Inflammatory macrophage treated with lipopolysaccharide for 4 hours (primary cell): ENCODE measurements at places on chromosomes 1 and 21.
A peak's percentile ranks its signal among the peaks of the same experiment; 100 is the strongest.

- DNase-seq, result no peak
Observed at GRCh38 chr1:21447311-21447710, 7.4 kb downstream of the NBPF3 start.

DNA sequence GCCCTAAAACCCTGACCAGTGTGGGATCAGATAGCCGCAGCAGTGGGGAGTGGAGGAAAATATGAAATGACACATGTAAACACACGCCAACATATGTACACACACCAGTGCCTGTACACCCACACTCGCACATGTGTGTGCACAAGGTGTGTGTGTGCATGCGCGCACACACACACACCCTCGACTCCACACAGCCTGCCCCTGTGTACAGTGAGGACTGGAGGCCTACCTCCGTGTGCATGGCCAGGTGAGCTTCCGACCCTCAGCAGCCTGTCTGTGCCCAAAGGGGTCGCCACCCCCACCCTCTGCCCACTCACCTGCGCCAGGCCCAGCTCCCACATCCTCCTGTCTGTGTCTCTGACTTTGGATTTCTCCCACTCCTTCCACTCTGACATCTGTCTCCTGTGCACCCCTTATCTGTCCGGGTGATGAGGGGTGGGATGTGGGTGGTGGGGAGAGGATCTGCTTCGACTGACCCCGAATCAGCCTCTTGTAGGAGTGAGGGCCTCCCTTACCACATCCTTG is 31.7 kb downstream of the CITED4 start:
- no peak for DNase-seq

GRCh38 chr1:225998560-225999226 is 450 bp downstream of the SDE2 start:
- peak; percentile 46 for DNase-seq

GRCh38 chr1:164709126-164709525 is 150.1 kb downstream of the PBX1 start:
- DNase-seq, result peak; percentile 97

- no peak for DNase-seq
Observed at GRCh38 chr1:202801175-202801574, 7.0 kb downstream of the KDM5B start.

GRCh38 chr1:153842006-153842471 is 66.8 kb downstream of the SLC27A3 start:
- DNase-seq, result peak; percentile 21

DNA sequence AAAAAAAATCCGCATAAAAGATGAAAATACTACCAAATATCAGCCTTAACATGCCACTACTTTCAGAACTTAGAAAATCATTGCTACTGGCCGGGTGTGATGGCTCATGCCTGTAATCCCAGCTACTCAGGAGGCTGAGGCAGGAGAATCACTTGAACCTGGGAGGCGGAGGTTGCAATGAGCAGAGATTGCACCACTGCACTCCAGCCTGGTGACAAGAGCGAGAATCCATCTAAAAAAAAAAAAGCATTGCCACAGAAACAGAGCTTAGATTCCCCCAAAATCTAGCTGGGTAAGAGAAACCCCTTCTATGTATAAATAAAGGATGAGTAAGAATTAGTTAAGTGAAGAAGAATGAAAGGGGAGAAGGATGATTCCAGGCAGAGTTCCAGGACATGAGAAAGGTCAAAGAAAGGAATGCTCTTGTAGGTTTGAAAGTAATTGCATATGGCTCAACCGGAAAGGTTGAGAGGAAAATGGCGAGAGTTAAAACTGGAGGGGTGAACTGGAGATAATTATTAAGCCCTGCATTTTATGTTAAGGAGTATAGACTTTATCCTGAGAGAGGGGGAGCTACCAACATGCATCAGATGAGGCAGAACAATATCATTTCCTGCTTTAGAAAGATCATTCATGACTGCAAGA is 19.7 kb upstream of the NRDC start:
- DNase-seq, result no peak

- DNase-seq, result no peak
Observed at GRCh38 chr1:40622936-40623629, 42.4 kb downstream of the RIMS3 start.

DNA sequence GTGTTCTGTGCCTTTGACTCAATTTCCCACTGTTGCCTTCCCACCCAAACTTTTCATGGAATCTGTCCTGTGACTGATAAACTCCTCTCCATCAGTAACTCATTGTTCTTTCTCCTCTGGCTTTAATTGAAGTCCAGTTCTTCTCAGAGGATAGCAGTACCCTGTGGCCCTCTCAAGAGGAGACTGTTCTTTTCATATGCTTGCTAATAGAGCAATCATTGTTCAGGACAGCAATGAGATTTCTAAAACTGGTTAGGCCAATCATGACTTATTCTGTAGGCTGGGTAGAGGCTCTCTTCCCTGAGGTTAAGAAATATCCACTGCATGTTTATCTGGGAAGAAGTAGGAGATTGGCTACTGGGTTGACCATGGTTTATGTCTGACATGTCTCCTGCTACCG is 98.8 kb downstream of the CHD1L start:
- DNase-seq, result no peak

- no peak for DNase-seq
Observed at GRCh38 chr1:54607821-54608565, 15.3 kb downstream of the FAM151A start.

DNA sequence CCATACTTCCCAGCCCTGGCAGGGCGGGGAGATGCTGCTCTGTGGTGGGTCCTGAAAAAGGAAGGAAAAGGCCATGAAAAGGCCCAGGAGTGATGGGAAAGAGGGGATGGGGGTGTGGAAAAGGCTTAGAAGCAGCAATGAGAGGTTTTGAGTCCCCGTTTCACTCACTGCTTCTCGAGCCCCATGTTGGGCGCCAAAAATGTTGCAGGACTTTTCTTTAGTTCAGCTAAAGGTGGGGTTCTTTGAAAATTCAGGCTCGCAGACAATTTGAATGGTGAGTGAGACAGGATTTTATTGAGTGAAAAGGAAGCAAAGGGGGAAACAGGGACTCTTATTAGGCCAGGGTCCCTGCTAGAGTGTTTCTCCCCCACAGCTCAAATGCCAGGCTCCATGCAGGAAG is 93.1 kb downstream of the MRPS6 start:
- DNase-seq, result no peak

DNA sequence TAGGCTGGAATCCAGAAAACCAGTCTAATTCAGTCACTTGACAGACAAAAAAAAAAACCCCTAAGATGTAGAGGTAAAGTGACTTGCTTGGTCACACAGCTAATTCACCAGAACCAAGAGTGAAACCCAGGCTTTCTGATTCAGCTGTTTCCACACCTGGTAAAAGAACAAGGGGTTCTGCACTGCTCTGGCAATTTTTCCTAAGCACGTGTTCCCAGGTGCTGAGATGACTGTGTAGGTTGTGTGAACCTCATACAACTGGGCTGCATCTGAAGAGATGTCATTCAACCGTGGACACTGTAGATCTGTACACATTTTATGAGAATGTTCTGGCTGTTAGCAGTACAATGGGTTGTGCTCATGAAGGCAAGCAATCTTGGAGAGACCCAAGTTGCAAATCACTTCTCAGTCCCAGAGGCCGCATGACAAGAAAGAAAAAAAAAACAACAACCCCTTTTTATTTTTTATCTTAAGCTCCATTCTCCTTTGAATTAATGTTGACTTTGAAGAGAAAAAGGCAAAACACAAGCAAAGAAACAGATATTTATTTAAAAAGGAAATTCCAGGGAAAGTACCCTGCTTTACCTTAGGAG is 95.4 kb downstream of the INTS7 start:
- no peak for DNase-seq

DNA sequence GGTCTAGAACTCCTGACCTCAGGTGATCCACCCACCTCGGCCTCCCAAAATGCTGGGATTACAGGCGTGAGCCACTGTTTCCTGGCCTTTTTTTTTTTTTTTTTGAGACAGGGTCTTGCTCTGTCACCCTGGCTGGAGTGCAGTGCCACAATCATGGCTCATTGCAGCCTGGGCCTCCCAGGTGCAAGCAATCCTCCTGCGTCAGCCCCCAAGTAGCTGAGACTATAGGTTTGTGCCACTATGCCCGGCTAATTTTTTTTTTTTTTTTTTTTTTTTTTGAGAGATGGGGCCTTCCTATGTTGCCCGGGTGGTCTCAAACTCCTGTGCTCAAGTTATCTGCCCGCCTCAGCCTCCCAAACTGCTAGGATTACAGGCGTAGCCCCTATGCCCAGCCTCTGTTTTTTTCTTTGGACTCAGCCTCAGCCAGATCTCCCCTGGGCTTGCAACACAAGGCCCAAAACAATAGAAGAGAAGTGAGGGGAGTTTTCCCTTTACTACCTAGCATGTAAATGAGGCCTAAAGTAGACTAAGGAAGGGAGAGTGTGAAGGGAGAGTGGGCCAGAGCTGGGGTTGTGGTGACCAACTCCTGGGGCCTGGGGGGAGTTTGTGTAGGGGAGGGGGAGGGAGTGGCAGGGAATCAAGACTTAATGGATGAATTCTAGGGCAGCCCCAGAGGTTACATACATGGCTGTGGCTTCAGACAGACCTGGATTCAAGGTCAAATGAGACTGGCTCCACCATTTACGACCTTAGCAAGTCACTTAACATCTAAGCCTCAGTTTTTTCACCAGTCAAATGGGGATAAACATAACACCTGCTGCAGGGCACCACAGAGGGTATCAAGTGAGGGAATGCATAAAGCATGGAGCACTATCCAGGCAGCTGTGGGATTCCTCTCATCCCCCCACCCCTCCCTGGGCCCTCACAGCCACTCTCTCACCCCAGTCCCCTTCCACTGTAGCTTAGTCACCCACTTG is 1.6 kb upstream of the CD52 start:
- no peak for DNase-seq

DNA sequence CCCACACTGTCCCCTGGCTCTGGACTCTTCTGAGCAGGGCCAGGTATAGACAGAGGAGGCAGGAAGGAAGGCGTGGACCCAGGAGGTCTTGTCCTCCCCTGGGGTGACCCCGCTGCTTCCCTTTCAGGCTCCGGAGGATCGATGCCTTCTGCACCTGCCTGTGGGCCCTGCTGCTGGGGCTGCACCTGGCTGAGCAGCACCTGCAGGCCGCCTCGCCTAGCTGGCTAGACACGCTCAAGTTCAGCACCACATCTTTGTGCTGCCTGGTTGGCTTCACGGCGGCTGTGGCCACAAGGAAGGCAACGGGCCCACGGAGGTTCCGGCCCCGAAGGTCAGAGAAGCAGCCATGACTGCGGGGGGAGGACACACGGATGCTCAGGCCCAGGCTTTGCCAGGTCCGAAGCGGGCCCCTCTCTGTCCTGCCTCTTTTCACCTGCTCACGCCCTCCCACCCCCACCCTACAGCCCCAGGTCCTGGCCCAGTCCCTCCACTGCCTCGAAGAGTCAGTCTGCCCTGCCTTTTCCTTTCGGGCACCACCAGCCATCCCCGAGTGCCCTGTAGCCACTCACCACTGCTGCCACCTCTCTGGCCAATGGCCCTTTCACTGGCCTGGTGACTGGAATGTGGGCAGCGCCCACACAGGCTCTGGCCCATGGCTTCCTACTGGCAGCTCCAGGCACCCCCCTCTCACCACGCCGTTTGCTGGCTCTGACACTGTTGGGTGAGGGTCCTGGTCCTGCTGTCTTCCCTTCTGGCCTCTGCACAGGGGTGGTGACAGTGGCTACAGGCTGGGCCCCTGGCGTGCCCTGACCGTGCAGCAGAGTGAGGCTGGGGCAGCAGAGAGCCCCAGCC is 13.5 kb downstream of the TMEM201 start:
- no peak for DNase-seq

GRCh38 chr1:156276966-156277381 is 5.7 kb downstream of the SMG5 start:
- peak; percentile 35 for DNase-seq

DNA sequence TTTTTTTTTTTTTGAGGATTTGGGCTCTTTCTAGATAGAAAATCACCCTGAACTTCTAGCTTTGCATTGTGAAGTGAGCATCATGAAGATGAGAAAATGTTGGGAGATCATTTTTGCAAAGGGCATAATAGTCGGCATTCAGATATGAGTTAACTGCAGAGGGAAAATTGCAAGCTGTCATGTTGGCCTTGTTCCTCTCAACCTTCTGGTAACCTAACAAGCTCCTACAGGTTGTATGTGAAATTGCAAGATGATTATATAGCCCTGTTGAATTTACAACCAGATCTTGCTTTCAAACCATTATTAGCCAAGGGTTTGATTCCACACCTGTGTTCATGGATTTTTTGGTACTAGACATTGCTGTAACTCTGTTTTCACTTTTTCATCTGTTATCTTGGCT is 2.2 kb downstream of the ELOA start:
- peak; percentile 59 for DNase-seq

- DNase-seq, result no peak
Observed at GRCh38 chr1:99365141-99365540, 100.8 kb downstream of the PLPPR4 start.

DNA sequence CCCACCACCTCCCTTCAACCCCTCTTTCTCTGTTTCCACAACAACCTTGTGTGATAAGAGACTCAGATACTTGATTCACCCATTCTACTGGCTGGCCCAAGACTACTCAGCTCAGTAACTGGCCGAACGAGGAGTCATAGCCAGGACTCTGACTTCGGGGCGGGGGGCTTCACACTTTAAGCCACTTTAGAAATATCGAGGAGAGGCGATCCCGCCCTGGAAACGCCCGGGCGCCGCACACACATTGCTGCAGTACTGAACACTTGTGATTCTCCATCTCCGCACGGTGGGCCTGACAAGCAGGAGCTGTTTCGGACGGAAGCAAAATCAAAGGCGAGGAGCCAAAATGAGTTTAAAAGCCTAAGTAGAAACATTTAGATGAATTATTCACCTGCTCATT is 182.1 kb downstream of the NPHP4 start:
- no peak for DNase-seq
